AG08396 (cell line): ENCODE measurements at places on chromosomes 6 and 20.

GRCh38 chr6:148874698-148875293, 128.0 kb downstream of the UST start:
- no peak for DNase-seq

GRCh38 chr6:87071683-87072082, 23.2 kb downstream of the CGA start:
- no peak for DNase-seq

DNA sequence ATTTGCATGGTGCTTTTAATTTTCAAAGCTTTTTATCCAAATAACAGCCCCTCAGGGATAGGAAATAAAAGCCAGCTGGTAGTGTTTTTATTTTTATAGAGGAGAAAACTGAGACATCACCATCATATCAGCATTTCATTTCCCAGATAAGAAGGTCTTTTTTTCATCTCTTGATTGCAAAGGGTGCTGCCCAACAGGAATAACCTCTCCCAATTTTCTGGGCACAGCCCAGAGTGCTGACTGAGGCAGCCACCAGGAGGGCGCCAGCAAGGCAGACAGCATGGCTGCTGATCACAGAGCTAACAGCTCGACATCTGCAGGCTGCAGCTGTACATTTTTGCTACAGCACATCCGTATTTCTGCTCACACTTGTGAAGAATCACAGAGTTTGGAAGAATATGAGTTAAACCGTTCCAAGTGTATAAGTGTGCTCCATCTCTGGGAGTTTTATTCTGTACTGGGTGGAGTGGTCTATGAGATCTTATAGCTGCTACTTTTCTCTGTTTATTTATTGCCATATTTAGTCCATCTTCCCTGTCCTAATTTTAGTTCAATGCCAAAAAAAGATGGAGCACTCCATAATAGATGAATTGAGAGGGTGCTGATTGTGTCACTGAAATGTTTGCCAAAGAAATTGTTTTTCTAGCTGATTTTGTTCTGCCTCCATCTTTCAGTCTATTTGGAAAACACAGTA, 85.5 kb upstream of the C20orf144 start:
- DNase-seq: no peak

- no peak for DNase-seq
These were observed 17.1 kb upstream of the FAM135A start for GRCh38 chr6:70396163-70396562.

- no peak for DNase-seq
These were observed 41.7 kb downstream of the PLN start for GRCh38 chr6:118589649-118590365.

DNA sequence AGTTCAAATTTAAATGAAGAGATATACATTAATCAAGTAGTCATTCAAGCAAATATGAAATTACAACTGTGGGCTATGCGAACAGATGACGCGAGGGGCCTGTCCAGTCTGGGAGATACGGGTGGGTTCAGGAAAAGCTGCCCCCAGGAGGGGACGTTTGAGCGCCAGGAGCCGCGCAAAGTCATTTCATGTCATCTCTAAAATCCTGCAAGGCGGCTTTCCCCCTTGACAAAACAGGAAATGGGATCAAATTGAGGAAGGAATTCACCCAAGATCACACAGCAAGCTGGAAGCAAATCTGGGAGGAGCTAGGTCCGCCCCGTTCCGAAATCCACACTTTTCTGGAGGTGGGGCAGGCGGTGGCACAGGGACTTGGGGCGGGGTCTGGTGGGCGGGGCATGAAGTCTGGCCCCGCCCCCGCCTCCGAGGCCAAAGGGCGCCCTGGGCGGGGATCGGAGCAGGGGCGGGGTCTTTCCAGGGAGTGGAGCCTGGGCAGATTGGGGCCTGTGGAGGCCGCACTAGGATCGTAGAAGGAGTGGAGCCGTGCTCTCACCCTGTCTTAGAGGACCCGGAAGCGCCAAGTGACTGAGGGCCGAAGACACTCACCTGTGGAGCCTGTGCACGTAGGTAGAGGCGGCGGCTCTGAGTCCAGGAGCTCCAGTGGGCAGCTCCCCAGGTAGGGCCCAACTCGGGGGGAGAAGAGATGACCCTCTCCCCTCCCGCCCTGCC, at the start of gene LPIN3:
LPIN3 (plus strand) TSS at position 495 of the 729 bp plus-strand sequence. CDS start 4,983 bp downstream, outside the sequence.
- peak; percentile 88 for DNase-seq

DNA sequence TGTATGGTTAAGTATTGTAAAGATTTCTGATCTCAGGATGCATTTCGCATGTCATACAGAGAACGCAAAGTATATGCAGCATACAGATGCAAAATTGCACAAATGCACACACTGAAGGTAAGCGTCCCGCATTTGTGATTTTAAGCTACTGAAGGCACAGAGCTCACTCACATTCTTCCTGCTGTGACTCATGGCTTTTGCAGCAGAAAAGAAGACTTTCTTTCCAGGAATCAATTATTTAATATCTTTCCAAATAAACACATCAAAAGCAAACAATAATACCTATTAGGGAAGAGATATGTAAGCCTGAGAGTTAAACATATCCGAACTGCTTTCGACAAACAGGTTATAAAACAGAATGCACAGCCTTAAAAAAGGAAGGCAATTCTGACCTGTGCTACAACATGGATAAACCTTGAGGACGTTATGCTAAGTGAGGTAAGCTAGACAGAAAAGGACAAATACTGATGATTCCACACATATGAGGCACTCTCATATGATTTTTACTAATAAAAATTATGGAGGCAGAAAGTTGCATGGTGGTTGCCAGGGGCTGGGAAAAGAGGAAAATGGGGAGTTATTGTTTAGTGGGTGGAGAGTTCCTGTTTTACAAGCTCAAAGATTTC, 109.0 kb downstream of the TFAP2A start:
- DNase-seq: no peak

GRCh38 chr6:95248499-95248898, 328.8 kb upstream of the MANEA start:
- no peak for DNase-seq

- DNase-seq: no peak
These were observed 83.4 kb upstream of the BMP5 start for GRCh38 chr6:55958790-55959189.

DNA sequence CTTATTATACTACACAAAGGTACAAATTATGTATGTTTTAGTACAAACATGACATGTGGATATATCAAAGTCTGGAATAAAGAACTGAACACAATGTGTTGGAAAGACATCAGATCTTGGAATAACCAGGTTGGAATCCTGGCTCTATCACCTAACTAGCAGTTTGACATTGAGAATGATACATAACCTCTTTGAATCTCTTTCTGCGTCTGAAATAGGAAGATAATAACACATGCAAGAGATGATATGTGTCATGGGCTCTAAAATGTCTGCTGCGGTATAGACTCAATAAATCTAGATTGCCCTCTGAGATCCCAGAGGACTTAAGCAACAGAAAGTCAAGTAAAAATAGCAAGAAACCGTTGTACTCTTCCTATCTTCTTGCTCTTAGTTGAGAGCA, 66.8 kb upstream of the CCN2 start:
- no peak for DNase-seq

GRCh38 chr6:117309069-117309468, 43.7 kb downstream of the VGLL2 start:
- DNase-seq: no peak

DNA sequence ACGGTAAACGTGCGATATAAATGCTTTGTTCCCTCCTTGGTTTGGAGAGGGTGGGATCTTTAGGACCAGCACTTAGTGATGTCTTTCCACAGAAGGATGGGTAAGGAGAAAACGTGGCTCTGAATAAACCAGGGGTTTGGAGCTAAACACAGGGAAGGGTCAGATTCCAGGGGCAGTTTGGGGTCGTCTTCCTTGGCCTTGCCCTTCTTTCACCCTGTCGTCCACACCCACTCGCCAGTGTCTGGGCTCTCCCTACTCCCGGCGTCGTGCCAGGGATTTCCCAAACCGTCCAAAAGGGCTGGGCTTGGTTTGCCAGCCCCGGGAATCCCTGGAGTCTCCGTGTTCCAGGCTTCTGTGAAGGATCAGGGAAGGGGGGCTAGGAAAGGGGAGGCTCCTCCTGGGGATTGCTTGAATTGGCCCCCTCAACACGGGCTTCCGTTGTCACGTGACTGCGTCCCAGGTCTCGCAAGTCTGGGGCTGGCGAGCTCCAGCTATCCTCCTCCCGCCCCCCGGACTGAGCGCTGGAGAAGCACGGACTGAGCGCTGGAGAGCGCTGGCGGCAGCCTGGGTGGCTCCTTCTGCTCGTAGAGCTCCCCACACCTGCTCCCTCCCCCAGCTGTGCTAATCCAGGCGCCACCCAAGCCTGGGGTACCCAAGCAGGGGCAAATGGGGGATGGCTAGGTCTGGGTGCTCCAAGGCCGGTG, 9.4 kb upstream of the ARMC12 start:
- peak; percentile 70 for DNase-seq

DNA sequence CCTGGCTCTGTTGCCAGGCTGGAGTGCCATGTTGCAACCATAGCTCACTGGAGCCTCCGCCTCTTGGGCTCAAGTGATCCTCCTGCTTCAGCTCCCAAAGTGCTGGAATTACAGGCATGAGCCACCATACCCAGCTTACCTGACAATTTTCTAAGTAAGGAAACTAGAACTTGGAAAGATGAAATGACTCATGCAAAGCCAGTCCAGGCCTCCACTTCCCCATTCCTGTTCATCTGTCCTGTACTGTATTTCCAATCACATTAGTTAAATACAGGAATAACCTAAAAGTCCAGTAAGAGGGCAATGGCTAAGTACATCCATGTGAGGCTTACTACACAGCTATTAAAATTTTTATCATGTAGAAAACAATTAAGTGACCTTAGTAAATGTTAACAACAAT, 8.3 kb upstream of the ADGB start:
- no peak for DNase-seq

DNA sequence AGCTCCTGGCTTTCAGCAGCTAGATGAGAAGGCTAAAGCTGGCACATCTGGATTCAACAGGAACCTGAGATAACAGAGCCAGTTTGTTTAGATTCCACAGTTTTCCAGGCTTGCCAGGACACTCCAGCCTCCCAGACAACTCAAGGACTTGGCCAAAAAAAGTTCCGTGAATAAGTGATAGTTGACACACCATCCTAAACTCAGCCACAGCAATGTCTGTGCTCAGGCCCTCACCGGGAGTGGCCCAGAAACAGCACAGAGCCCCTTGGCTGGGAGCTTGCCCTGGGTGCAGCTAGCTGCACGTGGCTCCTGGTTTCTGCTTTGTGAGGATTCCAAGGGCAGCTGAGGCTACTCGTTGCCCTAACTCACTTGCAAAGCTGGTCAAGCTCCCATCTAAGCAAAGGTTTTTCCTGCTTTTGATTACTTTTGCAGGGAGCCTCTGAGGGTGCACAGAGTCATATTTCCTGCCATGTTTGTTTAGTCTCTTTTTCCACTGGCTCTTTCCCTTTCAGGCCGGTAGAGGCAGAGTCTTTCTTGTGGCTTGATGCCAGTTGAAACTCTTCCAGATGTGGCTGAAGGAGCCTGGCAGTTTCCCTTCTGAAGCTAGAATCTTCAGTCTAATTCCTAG, 118.3 kb upstream of the ECI2 start:
- DNase-seq: peak; percentile 79

DNA sequence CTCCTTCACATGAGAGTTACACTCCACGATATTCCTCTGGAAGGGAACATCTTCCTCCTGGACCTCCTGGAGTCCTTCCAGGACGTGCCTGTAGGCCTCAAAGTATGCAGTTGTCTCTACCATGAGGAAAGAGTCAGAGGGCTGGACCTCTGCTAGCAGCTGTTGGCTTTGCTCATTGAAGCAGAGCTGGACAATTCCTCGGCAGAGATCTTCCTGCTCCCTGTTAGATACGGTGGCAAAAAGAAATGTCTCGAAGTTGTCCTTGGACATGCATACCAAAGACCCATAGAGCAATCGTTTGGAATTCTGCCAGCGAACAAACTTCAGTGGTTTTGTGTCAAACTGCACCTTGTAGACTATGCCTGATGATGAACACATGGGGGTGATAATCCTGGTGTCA, 7.7 kb downstream of the ZNFX1 start:
- peak; percentile 63 for DNase-seq

DNA sequence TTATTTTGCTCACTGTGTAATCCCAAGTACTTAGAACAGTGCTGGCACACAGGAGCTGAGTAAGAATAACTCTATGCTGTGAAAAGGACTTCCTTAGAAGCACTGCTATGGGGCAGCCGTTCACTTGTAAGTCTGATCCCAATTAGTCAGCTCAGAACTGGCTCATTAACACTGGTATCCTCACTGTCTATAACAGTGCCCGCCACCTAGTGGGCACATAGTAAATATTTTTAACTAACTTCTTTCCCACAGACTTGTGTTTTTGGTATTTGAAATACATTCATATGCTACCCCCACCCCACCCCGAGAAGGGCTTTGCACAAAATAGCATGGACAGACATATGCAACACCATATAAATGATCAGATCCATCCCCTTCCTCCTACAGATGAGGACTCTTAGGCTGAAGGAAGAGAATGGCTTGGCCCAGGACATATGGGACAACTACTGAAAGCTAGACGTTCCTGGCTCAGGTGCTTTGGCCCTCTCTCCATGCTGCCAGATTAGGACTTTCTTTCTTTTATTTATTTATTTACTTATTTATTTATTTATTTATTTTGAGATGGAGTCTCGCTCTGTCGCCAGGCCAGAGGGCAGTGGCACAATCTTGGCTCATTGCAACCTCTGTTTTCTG, 47.1 kb downstream of the DST start:
- peak; percentile 21 for DNase-seq

DNA sequence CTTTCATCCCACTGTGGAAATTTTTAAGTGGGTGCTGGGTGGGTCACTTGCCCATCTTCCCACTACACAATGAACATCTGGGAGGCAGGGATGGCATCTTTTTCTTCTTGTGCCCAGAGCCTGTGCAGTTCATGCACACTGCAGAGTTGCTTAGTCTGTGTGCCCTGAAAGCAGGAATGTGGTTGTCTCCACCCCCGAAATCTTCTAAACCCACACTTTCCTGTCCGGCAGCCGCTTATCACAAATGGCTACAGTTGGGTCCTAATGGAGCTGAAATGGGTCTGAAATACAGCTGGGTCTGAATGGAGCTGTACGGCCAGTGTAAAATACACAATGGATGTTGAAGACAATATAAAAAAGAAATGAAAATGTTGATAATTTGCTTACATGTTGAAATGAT, 112.1 kb upstream of the PMEPA1 start:
- no peak for DNase-seq

DNA sequence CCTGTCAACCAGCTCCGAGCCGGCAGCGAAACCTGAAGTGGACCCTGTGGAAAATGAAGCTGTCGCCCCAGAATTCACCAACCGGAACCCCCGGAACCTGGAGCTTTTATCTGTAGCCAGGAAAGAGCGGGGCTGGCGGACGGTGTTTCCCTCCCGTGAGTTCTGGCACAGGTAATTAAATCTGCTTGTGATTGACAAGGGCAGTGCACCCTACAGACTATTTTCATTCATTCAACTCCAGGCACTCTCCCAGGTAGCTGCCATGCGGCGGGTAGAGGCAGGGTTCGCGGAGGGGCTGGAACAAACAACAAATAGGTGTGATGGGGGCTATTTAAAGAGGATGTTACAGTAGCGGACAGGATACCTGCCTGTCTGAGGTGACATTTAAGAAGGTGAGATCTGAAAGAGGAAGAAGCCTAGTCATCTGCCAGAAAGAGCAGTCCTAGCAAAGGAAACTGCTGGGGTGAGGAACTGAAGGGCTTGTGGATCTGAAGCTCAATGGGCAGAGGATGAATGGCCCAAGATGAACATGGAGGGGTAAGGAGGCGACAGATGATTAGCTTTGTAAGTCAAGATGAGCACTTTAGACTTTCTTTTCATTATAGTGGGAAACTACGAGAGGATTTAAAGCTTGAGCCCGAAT, 810 bp downstream of the MRPL18 start:
- no peak for DNase-seq

GRCh38 chr6:136410201-136411024, 120.8 kb upstream of the BCLAF1 start:
- no peak for DNase-seq

- DNase-seq: peak; percentile 59
These were observed 46.7 kb upstream of the MOCS1 start for GRCh38 chr6:39980839-39981580.

GRCh38 chr6:4772750-4773149, 3.5 kb upstream of the CDYL start:
- DNase-seq: no peak
